ENCODE measurements at places on chromosomes 13 and 19.

DNA sequence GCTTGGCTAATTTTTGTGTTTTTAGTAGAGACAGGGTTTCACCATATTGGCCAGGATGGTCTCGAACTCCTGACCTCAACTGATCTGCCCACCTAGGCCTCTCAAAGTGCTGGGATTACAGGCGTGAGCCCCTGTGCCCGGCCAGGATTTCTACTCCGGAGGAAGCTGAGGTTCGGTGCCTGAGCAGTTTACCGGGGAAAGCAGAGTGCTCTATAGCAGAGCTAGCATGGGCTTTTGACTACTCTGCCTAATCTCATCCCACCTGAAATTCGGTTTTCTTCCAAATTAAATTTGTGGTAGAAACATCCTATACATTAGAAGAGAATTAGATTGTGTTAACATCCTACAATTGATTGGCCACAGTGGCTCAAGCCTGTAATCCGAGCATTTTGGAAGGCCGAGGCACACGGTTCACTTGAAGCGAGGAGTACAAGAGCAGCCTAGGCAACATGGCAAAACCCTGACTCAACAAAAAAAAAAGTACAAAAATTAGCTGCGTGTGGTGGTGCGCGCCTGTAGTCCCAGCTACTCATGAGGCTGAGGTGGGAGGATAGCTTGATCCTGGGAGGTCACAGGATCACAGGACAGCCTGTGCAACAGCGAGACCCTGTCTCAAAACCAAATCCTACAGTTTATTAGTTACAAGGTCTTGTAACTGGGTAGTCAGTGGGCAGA, 1.6 kb downstream of the RPL13A start:
- DNase-seq, result no peak

DNA sequence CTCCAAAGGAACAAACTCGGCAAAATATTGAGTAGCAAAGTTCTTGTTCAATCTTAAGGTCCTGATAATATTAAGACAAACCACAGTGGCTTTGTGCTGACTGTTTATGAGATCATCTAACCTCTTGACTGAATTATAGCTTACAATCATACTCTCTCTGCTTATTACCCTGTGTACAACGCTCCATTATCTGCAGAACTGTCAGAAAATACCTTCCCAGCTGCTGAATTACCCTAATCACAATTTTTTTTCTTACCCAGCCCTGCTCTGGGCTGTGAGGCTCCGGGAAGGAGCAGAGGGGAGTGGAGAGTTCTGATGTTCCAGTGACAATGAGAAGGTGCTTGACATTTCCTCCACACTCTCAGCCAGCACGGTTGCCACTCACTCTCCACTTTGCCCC, 64.8 kb downstream of the DCT start:
- no peak for DNase-seq

GRCh38 chr19:43778651-43779050, 2.1 kb downstream of the KCNN4 start:
- no peak for DNase-seq

GRCh38 chr13:46168341-46168740, 13.6 kb downstream of the LCP1 start:
- DNase-seq, result no peak

- DNase-seq, result no peak
These were observed 11.6 kb downstream of the ADPRHL1 start for GRCh38 chr13:113441661-113442060.

Data from HEK293T (cell line).